ENCODE measurements at places on chromosomes 11 and 22. TPM values are rescaled to one million over a fixed set of nuclear protein-coding genes. Genes with fewer than 3 reads are reported as not detected.

DNA sequence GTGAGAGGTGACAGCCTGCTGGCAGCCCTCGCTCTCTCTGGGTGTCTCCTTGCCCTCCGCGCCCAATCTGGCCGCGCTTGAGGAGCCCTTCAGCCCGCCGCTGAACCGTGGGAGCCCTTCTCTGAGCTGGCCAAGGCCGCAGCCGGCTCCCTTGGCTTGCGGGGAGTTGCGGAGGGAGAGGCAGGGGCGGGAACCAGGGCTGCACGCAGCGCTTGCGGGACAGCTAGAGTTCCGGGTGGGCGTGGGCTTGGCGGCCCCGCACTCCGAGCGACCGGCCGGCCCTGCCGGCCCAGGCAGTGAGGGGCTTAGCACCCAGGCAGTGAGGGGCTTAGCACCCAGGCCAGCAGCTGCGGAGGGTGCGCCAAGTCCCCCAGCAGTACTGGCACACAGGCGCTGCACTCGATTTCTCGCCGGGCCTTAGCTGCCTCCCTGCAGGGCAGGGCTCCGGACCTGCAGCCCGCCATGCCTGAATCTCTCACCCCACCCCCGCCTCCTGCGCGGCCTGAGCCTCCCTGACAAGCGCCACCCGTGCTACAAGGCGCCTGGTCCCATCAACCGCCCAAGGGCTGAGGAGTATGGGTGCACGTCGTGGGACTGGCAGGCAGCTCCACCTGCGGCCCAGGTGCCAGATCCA, 1526.1 kb downstream of the FAM181B start:
- no peak overlapping the region for H3K27ac ChIP-seq
- H3K36me3 ChIP-seq, result no peaks in the 10 kb centered on the region
- H3K4me3 ChIP-seq, result no peak overlapping the region
- H3K4me1 ChIP-seq, result no peaks in the 10 kb centered on the region
- no peak for DNase-seq
- no peaks in the 10 kb centered on the region for H3K27me3 ChIP-seq

- H3K4me1 ChIP-seq, result no peaks in the 10 kb centered on the region
- no peaks in the 10 kb centered on the region for H3K36me3 ChIP-seq
- no peaks in the 10 kb centered on the region for H3K27me3 ChIP-seq
- H3K27ac ChIP-seq, result no peak overlapping the region
- no peak overlapping the region for H3K4me3 ChIP-seq
- no peak for DNase-seq
These were observed 185.5 kb downstream of the SWAP70 start for GRCh38 chr11:9849389-9849788.

DNA sequence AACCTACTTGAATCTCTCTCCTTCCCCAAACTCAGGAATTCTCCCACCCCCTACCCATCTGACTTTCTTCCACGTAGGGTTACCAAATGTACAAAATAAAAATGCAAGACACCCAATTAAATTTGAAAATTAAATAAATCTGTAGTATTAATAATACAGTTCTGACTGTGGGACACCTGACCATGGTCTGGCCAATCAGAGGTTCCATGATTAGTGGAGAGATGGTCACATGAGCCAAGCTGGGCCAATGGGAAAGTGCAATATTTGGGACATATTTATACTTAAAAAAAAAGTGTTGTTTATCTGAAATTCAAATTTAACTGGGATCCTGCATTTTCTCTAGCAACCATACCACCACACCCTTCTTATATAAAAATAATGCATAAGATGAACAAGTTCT, 29.8 kb upstream of the ASPHD2 start:
- H3K27ac ChIP-seq, result no peak overlapping the region
- no peak for DNase-seq
- H3K36me3 ChIP-seq, result no peaks in the 10 kb centered on the region
- H3K27me3 ChIP-seq, result peaks cover 82% of the 10 kb centered on the region
- H3K4me1 ChIP-seq, result no peaks in the 10 kb centered on the region

Gene PITPNB
- 136 TPM for total RNA-seq

DNA sequence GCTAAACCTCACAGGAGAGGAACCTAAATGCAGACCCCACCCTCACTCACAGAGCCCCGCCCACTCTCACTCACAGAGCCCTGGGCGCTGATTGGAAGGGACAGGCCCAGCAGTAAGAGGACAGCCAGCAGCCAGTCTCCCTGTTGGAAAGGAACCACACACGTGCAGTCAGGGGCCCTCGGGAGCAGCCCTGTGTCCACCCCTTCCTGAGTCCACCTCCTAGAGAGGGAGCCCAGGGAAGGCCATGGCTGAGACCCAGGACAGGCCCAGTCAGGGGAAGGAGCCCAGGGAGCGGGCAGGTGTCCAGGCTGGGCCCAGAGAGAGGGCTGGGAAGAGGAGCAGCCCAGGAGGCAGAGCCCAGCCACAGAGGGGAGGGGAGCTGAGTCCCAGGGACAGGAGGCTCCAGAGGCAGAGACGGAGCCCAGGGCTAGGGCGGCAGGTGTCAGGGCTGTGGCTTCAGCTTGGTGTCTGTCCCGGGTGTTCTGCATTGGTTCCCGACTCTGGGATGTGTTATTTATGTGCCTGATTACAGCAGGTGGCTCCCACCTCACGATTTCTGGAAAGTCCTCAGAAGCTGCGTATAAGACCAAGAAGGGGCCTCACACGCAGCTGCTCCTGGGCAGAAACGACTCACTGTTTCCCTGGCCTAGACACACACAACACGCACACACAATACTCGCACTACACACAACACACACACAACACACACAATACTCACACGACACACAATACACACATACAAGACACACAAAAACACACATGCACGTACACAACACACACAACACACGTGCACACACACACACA, 9.0 kb upstream of the APOBEC3H start:
- H3K27me3 ChIP-seq, result peaks cover 18% of the 10 kb centered on the region
- no peaks in the 10 kb centered on the region for H3K4me1 ChIP-seq
- DNase-seq, result no peak

GRCh38 chr11:18384157-18384641, 10.2 kb upstream of the LDHA start:
- H3K4me1 ChIP-seq, result peaks cover 44% of the 10 kb centered on the region
- peak; percentile 66 for DNase-seq
- H3K4me3 ChIP-seq, result peak overlapping the region; percentile 61
- H3K27me3 ChIP-seq, result no peaks in the 10 kb centered on the region

DNA sequence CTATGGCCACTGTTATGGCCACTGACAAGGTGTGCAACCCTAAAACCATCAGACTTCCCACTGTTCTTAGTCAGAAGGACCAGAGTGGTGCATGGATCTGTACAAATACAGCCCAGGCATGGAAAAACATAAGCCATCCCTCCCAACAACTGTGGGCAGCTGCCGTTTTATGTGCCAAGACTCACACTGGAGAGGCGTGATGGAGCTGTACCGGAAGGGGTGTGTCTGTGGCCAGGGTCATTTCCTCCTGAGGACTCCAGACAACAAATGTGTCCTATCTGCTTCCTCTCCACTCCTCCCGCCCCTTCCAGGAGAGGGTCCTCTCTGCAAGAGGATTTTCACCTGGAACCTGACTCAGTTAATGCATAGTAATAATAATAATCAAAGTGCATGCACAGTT, 29.5 kb downstream of the KCNJ1 start:
- no peaks in the 10 kb centered on the region for H3K27me3 ChIP-seq
- no peaks in the 10 kb centered on the region for H3K36me3 ChIP-seq
- no peaks in the 10 kb centered on the region for H3K4me1 ChIP-seq
- H3K4me3 ChIP-seq, result no peak overlapping the region
- no peak for DNase-seq
- no peak overlapping the region for H3K27ac ChIP-seq

Gene ABCC8
- 1.0 TPM for total RNA-seq

Gene OR8B4
- not detected for total RNA-seq

Gene ADM
- total RNA-seq, result 2.0 TPM

DNA sequence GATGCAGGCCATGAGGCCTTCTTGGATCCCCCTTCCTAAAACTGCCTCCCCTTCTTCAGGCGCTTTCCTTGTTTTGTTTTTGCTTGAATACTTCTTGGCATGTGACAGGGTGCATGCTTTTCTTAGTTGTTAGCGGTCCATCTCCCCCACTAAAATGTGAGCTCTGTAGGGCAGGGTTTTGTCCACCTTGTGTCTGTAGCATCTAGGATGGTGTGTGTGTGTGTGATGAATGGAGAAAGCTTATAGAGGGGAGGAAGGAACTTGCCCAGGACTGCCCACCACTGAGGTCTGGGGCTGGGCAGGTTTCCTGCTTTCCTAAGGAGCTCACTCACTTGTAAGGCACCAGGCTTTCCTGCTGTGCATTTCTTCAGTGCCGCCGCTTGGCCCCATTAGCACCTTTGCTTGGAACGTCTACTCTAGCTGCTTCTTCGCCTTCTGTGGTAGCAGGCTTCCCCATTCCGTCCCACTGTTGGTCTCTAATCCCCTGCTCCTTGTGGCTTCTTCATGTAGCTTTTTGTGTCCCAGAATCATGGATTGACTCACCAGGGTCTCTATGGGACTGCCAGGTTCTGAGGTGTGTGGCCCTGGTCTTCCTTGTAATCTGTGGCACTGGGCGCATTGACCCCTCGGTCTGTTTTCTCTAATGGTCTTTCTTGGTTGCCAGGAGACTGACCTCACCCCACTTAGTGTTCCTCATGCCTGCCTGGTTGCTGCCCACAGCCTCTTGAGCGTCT, 3.3 kb downstream of the DGCR8 start:
- no peak for DNase-seq
- H3K4me1 ChIP-seq, result peaks cover 36% of the 10 kb centered on the region
- H3K36me3 ChIP-seq, result peaks cover 74% of the 10 kb centered on the region
- peak overlapping the region; percentile 92 for H3K4me3 ChIP-seq
- H3K27ac ChIP-seq, result peak overlapping the region; percentile 70

- H3K36me3 ChIP-seq, result peaks cover 11% of the 10 kb centered on the region
- H3K27ac ChIP-seq, result no peak overlapping the region
- H3K27me3 ChIP-seq, result no peaks in the 10 kb centered on the region
- H3K4me3 ChIP-seq, result no peak overlapping the region
- no peak for DNase-seq
These were observed 14.1 kb downstream of the TMEM123 start for GRCh38 chr11:102438311-102439062.

Gene VPREB3
- total RNA-seq, result not detected

DNA sequence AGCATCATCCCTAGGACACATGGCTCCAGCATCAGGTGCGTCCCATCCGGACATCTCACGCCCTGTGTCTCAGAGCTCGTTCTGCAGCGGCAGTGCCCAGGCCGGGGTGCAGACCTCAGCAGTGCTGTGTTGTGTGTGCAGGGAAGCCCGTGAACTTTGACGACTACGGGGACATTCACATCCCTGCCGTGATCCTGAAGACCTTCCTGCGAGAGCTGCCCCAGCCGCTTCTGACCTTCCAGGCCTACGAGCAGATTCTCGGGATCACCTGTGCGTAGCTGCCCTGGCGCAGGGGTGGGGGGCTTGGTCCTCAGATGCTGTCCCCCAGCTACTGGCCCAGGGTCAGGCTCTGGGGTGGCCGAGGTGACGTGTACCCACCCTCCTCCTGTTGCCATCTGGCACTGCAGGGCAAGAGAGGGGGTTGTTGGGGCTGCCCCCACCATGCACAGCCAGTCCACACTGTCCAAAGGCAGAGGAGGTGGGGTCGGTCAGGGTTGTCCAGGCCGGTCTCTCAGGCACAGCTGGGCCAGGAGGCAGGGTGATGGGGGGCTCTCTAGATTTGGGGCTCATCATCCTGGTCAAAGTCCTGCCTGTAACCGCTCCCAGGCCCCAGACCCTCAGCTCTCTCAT, 96.5 kb downstream of the ARHGAP8 start:
- peaks cover 56% of the 10 kb centered on the region for H3K36me3 ChIP-seq
- H3K4me3 ChIP-seq, result no peak overlapping the region
- H3K27me3 ChIP-seq, result no peaks in the 10 kb centered on the region
- H3K27ac ChIP-seq, result no peak overlapping the region
- H3K4me1 ChIP-seq, result no peaks in the 10 kb centered on the region

Gene SCT
- not detected for total RNA-seq

- no peaks in the 10 kb centered on the region for H3K27me3 ChIP-seq
- H3K27ac ChIP-seq, result no peak overlapping the region
- no peak for DNase-seq
- no peaks in the 10 kb centered on the region for H3K4me1 ChIP-seq
- peaks cover 38% of the 10 kb centered on the region for H3K36me3 ChIP-seq
These were observed 20.9 kb downstream of the HPS4 start for GRCh38 chr22:26462641-26463040.

GRCh38 chr11:114162719-114163123, 103.2 kb downstream of the ZBTB16 start:
- peaks cover 8% of the 10 kb centered on the region for H3K4me1 ChIP-seq
- DNase-seq, result peak; percentile 13
- H3K27me3 ChIP-seq, result peaks cover 94% of the 10 kb centered on the region
- no peak overlapping the region for H3K27ac ChIP-seq
- H3K4me3 ChIP-seq, result no peak overlapping the region
- H3K36me3 ChIP-seq, result peaks cover 12% of the 10 kb centered on the region

Gene TTC28
- 5.2 TPM for total RNA-seq

Gene VSTM5
- 0.71 TPM for total RNA-seq

Gene UCP2
- 16.6 TPM for total RNA-seq

DNA sequence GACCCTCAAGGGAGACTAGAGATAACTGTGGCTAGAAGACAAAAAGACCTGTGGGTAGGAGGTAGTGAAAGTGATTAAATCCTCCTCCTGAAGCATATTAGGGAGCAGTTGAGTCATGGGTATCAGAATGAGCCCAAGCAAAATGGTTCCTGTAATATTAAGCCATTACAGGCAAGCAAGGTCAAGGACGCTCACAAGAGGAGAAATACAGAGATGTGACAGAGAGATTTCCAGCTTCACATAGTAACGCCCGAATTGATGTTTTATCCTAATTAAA, 77.7 kb downstream of the FAM76B start:
- no peak for DNase-seq
- H3K4me1 ChIP-seq, result peaks cover 25% of the 10 kb centered on the region
- H3K4me3 ChIP-seq, result no peak overlapping the region
- no peaks in the 10 kb centered on the region for H3K27me3 ChIP-seq
- no peak overlapping the region for H3K27ac ChIP-seq

GRCh38 chr22:22855617-22856308, 31.9 kb upstream of the IGLL5 start:
- DNase-seq, result peak; percentile 60
- no peaks in the 10 kb centered on the region for H3K4me1 ChIP-seq
- H3K4me3 ChIP-seq, result no peak overlapping the region
- peaks cover 87% of the 10 kb centered on the region for H3K27me3 ChIP-seq
- H3K27ac ChIP-seq, result no peak overlapping the region

GRCh38 chr11:64582885-64583284, 8.1 kb upstream of the SLC22A12 start:
- no peaks in the 10 kb centered on the region for H3K4me1 ChIP-seq
- no peak overlapping the region for H3K4me3 ChIP-seq
- no peak overlapping the region for H3K27ac ChIP-seq
